ENCODE measurements at places on chromosomes 3 and 15. TPM values are rescaled to one million over a fixed set of nuclear protein-coding genes. Genes with fewer than 3 reads are reported as not detected.

GRCh38 chr3:36097209-36097608 lies 283.1 kb upstream of the STAC start:
- no peaks in the 10 kb centered on the region for H3K36me3 ChIP-seq
- H3K4me1 ChIP-seq: no peaks in the 10 kb centered on the region
- H3K4me3 ChIP-seq: no peak overlapping the region
- no peak overlapping the region for H3K27ac ChIP-seq
- DNase-seq: no peak
- no peaks in the 10 kb centered on the region for H3K27me3 ChIP-seq

DNA sequence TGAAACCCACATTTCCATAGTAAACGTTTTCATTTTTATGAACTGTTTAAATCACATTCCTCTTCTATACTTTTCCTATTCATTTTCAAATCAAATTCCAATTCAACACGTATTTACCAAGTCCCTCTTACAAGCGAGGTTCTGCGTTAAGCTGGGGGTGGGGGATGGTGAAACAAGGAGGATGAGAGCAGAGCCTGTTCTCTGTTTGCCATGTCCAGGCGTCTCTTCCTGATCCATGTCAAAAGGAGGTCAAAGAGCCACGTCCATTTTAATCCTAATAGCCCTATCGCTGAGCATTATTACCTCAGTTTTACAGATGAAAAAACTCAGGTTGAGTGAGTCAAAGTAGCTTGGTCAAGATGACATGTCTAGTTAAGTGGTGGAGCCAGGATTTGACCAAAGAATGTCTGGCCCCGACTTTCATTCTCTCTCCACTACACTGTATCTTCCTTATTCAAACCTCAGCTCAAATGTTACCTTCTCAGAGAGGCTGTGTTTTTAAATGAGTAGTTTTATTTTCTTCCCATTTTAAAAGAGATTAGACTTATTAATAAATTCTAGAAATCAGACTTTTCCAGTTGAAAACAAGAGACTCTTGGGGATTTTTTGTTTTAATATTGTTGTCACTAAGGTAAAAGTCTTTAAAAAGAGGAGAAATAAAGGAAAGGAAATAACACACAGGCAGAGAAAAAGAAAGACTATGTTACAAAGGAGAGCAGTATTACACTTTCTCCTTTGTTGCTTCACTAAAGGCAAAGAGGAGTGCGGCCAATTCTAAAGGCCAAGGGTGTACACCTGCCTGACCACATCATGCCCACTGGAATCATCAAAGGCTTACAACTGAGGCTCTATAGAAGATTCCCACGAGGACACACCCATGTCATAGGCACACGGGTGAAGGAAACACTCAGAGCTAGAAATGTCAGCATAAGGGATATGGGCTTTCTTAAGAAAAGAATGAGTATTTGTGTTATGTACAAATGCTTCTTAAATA lies 42.4 kb downstream of the MYO5A start:
- no peak overlapping the region for H3K4me3 ChIP-seq
- no peaks in the 10 kb centered on the region for H3K4me1 ChIP-seq
- DNase-seq: no peak
- H3K36me3 ChIP-seq: no peaks in the 10 kb centered on the region

DNA sequence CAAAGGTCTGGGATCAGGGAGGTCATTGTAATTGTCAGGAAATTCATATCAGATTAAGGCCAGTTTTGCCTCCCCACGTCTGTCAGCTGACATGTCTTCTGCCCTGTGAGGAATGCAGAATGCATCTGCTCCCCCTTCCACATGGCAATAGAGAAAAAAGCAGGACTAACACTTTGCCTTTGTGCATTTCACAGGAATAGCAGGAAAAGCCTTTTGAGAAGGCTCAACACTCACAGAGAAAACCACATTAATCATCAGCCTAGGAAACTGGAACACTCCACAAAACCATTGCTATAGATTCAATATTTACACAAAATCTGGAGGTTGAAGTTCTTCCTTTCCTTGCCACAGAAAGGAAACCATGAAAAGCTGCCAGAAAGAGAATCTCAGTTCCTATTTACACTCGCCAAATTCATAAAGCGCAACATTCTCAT lies 165.2 kb upstream of the HES1 start:
- H3K4me3 ChIP-seq: no peak overlapping the region
- DNase-seq: no peak
- no peaks in the 10 kb centered on the region for H3K27me3 ChIP-seq
- no peak overlapping the region for H3K27ac ChIP-seq

- no peaks in the 10 kb centered on the region for H3K4me1 ChIP-seq
- no peaks in the 10 kb centered on the region for H3K36me3 ChIP-seq
- H3K27ac ChIP-seq: no peak overlapping the region
Measured at GRCh38 chr3:195025884-195026200, 245.1 kb downstream of the XXYLT1 start.

GRCh38 chr3:10928407-10928960 lies 64.1 kb upstream of the SLC6A1 start:
- H3K36me3 ChIP-seq: no peaks in the 10 kb centered on the region
- peaks cover 6% of the 10 kb centered on the region for H3K4me1 ChIP-seq
- no peak overlapping the region for H3K27ac ChIP-seq
- no peak overlapping the region for H3K4me3 ChIP-seq

Gene SNTN
- not detected for total RNA-seq

Gene IL20RB
- total RNA-seq: 0.35 TPM

Gene CFAP91
- 16.1 TPM for total RNA-seq

Measured in ovary (tissue), 10 donors.